ENCODE measurements at places on chromosomes 2 and 18. TPM values are rescaled to one million over a fixed set of nuclear protein-coding genes. Genes with fewer than 3 reads are reported as not detected.

Gene ALS2
- 11.6 TPM for polyA plus RNA-seq

Gene IL1RL1
- 6.0 TPM for polyA plus RNA-seq

Gene AKAIN1
- not detected for polyA plus RNA-seq

Gene ESPNL
- polyA plus RNA-seq: not detected

Gene SCN2A
- 0.86 TPM for polyA plus RNA-seq

Gene UPP2
- not detected for polyA plus RNA-seq

Gene NDC80
- polyA plus RNA-seq: 5.6 TPM

Gene LINC00305
- 1.5 TPM for polyA plus RNA-seq

Gene ALPG
- 0.08 TPM for polyA plus RNA-seq

Gene MAPRE3
- polyA plus RNA-seq: 29.2 TPM

Gene GRHL1
- polyA plus RNA-seq: 9.5 TPM

Gene DSG4
- polyA plus RNA-seq: 0.41 TPM

All from hepatocyte (in vitro differentiated cells).